ENCODE measurements at places on chromosomes 5 and 9.

DNA sequence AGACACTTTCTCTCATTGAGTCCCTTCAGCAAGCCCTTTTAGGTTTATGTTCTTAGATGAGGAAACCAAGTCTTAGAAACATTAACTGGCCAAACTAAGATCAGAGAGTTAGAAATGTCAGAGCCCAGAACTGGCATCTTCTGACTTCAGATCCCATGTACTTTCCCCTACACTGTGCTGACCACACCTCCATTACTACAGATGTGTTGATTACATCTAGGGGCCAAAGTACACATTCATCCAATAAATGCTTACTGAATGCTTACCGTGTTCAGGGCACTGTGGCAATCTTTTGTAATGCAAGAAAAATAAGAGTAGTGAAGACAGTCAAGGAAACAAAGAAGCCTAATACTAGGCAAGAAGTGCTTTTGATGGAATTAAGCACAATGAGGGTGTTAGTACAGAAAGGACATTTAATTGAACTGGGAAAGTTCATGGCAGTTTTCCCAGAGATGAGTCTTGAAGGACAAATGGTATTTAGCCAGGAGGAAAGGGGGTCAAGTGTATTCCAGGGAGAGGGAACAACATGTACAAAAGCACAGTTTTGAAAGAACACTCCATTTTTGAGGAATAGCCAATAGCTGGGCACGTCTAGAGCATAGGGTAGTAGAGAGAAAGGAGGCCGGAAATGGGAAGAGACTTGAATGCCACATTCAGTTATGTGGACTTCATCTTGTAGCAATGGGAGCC lies 89.7 kb upstream of the CDKN2B start:
- no peak for DNase-seq

DNA sequence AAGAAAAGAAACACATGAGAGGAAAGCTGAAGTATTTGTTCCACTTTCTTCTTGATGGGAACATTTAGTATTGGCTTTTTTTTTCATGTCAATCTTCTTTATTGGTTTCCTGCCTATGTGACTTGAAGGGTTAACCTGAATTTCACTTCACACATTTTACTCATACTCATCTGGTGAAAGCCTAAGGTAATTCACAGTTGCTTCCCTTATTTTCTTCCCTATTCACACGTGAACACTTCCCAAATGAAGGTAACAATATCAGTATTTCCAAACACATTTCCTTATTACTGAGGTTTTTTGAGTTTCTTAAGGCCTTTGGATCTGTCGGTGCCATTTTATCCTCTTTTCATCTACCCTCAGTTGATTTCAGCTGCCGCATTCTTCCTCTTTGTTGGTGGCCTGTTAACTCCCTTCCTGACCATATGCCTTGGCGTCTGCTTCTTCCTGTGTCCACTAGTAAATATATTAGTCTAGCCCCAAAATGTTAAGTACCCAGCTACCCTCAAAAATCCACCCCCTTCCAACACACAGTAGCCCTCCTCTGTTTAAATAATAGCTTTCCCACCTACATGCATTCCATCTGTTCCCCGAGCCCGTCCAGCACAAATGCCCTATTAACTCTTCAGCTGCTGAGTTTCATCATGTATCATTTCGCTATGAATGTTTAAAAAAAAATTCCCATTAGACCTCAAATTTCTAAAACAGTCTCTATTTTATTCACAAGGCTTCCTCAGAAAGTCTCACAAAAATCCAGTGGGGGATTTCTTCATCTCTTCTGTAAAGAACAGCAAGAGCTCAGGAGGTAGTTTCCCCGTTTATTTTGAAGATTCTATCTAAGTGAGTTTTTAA lies 97.3 kb downstream of the USP20 start:
- no peak for DNase-seq

GRCh38 chr5:56692359-56693219 lies 122.8 kb upstream of the MAP3K1 start:
- no peak for DNase-seq

GRCh38 chr5:6291961-6292360 lies 86.4 kb downstream of the MED10 start:
- no peak for DNase-seq

- no peak for DNase-seq
These were observed 12.8 kb downstream of the CEP72 start for GRCh38 chr5:624951-625230.

- DNase-seq = peak; percentile 51
These were observed 812 bp downstream of the CACFD1 start for GRCh38 chr9:133460405-133461175.

DNA sequence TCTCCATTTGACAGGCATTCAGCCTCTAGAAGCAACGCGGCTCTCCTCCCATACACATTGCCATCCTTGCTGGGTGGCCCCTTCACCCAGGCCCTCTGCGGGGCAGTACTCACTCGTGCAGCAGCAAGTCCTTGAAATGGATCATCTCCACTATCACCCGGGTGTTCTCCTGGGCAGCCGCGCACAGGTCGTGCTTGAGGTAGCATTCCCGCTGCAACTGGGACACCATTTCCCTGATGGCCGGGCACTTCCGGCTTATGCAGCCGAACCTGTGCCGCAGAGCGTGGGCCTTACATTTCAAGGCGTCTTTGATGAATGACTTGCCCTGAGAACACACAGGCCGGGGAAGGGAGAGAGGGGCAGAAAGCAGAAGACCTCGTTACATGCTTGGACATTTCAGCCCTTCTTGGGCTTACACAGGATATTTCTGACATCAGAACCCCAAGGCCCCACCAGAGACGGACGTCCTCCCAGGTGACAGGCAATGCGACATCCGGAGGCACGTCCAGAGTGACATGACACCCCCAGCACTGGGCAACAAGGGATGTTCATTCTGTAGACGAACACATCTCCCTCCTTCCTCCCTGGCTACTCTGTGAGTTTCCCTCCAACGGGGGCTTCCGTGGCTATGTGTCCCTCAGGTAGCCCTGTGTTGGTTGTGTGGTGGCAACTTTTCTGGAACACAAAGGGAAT lies 5.0 kb downstream of the STC2 start:
- DNase-seq = no peak

DNA sequence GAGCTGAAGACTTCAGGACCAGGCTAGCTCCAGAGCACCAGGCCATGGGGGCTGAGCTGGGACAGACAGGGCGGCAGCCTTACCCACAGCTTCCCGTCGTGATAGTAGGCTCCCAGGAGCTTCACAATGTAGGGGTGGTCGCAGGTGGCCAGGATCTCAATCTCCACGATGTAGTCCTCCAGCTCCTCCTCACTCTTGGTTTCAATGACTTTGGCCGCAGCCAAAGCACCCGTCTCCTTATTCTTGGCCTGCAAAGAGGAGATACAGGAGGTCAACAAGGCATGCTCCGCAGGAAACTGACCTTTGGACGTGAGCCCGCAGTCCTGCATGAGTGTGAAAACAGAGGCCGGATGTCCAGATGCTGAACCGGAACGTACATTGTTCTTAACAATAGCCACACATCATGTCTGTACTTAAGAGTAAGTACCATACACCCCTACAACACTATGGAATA lies 31.5 kb downstream of the STK10 start:
- DNase-seq = no peak

DNA sequence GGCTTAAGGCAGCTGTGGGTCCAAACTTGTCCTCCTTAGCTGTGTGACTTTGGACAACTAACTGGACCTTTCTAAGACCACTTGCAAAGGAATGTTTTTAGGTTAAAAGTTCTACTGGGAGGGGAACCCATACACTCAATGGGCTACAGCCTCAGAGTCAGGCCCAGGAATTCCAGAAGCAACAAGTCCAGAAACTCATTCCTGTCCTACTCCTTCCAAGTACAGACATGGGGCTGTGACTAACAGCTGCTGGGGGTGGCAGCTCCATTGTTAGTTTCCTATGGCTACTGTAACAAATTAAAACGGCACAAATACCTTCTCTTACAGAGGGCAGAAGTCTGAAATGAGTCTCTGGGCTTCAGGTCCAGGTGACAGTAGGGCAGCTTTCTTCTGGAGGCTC lies 12.4 kb upstream of the AKNA start:
- DNase-seq = no peak

- no peak for DNase-seq
These were observed 97.2 kb downstream of the ROR2 start for GRCh38 chr9:91852801-91853347.

DNA sequence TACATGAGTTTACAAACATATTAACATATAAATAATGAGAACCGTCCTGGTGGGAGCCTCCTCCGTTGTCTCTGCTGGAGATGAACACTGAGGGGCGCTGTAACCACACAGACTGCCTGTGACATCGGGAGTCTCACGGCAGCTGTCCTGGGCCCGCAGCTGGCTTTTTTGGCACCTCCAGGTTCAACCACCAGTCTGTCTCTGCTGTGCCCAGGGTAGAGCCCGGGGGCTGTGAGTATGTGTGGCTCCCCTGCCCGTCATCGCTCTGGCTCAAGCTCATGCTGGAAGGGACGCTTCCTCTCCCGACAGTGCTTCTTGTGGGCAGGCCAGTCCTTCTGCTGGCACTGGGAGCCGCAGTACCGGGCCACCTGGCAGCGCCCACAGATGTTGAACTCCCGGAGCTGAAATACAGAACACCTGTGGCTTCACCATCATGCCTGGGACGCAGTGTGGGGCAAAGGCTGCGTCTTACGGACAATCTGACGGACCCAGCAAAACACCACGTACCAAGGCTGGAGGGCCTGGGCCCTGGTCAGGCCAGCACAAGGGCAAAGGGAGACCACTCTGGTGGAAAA lies 3.6 kb upstream of the DPH7 start:
- no peak for DNase-seq

- no peak for DNase-seq
These were observed 35.1 kb upstream of the ORM1 start for GRCh38 chr9:114287763-114288192.

- DNase-seq = no peak
These were observed 51.6 kb upstream of the C5orf46 start for GRCh38 chr5:147957901-147958300.

DNA sequence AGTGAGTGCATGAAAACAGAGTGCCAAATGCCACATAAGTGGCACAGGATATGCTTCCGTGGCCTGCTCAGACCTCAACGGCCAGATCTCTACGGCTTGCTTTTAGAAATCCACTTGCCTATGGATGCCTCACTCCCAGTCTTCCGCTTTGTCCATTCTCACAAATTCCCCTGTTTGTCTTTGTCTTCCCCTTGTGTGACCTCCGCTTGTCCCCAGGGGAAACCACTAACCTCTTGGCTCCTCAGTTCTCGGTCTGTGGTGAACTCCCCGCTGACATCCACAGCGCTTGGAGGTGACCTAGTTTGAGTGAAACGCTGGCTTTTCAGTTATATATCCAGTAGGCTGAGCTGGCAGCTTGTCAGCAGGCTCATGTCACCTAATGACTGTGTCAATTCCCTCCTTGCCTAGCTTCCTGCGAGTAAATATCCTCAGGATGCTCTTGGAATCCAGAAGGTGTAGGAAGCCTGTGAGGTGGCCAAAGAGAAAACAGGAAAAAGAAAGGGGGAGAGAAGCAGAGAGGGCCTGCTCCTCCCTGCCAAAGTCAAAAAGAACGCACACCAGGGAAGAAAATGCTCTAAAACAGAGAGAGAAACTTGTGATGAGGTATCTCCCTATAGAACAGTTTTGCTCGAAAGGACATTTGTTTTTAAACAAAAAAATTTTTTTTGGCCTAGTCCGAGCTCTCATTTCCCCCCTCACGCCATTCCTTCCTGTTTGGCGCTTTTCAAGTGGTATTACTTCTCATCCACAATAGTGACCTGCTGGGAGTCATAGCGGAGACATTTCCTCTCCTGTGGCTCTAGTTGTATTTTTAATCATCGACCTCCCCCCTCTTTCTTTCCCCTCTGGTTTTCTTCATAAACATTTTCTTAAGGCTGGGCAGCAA lies 101.6 kb upstream of the SPRY4 start:
- peak; percentile 15 for DNase-seq

DNA sequence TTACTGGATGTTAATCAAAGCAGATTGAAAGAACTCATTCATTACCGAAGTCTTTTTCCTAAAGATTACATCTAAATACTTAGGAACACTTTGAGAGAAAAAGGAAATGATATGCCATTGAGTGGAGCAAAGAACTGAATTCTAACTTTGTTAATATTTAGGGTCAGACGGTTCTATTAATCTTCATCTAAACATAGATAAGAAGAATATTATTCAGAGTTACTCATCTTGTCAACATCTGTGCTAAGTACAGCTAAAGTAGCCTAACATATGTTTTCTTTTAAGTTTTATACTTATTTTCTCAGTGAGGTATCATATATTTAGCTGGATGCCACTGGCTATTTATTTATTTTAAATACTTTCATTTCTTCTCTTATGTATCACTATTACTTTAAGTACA lies 1763.7 kb downstream of the EFNA5 start:
- DNase-seq = no peak

DNA sequence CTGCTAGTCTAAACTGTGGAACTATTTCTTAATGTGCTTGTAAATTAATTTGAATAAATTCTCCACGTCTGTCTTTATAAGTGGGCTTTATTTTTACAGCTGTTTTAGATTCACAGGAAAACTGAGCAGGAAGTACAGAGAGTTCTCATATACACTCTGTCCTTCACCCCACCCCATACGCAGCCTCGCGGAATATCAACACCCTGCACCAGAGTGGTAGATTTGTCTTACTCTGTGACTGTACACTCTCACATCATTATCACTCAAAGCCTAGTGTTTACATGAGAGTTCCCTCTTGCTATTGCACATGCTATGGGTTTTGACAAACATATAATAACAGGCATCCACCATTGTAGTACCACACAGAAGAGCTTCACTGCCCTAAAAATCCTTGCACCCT lies 179.7 kb upstream of the DAB2 start:
- no peak for DNase-seq

- no peak for DNase-seq
These were observed 29.3 kb downstream of the MARVELD2 start for GRCh38 chr5:69444127-69444754.

Data from Ammon's horn (tissue), 1 donor.